ENCODE measurements at places on chromosomes 5 and 9.

- DNase-seq: no peak
Measured at GRCh38 chr5:125463466-125464092, 717.1 kb upstream of the ZNF608 start.

- DNase-seq: no peak
Measured at GRCh38 chr5:15645381-15646160, 145.6 kb downstream of the FBXL7 start.

DNA sequence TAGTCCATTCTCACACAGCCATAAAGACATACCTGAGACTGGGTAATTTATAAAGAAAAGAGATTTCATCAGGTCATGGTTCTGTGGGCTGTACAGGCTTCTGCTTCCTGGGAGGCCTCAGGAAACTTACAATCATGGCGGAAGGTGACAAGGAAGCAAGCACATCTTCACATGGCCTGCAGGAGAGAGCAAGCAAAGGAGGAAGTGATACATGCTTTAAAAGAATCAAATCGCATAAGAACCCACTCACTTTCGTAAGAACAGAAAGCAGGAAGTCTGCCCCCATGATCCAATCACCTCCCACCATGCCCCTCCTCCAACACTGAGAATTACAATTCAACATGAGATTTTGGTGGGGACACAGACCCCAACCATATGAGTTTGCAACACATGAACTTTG is 5.1 kb upstream of the FBXO38 start:
- DNase-seq: no peak

DNA sequence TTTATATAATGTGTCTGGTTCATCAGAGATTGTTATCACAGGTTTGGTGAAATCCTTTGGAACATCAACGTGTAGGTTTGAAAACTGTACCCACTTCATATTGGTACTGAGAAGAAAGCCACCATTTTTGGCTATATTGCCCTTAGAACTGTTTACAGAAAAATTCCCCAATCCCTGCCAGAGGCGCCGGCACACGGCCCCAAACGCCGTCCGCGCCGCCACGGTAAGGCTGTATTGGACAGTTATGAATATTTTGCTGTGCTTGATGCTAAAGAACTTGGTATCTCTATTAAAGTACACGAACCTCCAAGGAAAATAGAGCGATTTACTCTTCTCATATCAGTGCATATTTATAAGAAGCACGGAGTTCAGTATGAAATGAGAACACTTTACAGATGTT is 35.2 kb downstream of the DCAF10 start:
- DNase-seq: no peak

DNA sequence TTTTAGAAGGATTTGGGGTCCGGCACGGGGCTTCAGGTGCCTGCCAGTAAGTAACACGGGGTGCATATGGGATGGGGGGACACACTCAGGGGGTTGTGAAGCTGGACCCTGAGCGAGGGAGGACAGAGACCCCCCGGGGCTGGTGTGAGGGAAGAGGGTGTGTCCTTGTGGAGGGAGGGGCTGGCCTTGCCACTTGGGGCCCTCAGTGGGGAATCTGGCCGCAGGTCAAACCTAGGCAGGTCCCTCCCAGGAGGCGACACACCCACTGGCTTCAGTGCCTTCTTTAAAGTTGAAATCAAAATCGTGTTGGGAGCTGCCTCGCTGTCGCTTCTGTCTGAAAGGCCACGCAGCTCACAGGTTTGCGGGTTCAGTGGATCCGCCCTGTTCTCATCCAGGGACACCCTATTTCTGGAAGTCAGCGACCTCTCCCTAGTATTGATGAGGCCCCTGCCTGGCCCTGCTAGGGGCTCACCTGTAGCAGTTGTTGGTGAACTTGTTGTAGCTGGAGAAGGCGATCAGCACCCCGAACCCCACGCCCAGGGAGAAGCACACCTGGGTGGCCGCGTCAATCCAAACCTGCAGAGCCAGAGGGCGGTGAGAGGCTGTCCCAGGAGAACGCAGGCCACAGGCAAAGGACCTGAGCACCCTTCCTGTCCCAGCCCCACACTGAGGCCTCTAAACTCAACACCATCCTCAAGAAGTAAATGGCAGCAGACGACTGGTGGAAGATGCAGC is 29.4 kb downstream of the SLC6A3 start:
- DNase-seq: no peak

GRCh38 chr5:93302711-93303110 is 278.3 kb downstream of the NR2F1-AS1 start:
- DNase-seq: no peak

DNA sequence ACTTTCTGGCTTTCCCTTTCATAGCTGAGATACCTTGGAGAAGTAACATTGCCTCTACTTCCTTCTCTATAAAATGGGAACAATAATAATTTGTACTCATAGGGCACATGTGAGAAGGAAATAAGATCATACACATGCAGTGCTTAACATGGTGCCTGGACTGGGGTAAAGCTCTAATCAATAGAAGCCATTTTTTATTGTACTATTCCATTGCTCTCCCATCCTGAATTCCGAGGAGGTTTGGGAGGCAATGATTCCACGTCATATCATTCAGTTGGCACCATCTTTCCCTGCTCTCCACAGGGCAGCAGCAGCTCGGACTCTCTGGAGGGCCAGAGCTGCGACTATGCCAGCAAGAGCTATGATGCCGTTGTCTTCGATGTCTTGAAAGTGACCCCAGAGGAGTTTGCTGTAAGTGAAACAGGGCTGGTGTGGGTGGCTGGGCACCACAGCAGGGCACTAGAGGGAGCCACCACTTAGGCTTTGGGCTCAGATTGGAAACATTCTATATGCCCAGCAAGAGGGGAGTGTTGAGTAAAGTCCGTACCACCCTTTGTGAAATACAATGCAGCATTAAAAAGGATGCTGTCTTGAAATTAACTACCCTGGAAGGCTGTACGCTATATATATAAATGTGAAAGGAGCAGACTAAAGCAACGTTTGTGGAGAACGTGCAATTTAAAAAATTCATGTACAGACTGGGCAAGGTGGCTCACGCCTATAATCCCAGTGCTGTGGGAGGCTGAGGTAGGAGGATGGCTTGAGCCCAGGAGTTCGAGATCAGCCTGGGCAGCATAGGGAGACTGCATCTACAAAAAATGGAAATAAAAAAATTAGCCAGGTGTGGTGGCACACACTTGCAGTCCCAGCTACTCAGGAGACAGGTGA is 51.2 kb downstream of the RALGPS1 start:
- DNase-seq: peak; percentile 24

DNA sequence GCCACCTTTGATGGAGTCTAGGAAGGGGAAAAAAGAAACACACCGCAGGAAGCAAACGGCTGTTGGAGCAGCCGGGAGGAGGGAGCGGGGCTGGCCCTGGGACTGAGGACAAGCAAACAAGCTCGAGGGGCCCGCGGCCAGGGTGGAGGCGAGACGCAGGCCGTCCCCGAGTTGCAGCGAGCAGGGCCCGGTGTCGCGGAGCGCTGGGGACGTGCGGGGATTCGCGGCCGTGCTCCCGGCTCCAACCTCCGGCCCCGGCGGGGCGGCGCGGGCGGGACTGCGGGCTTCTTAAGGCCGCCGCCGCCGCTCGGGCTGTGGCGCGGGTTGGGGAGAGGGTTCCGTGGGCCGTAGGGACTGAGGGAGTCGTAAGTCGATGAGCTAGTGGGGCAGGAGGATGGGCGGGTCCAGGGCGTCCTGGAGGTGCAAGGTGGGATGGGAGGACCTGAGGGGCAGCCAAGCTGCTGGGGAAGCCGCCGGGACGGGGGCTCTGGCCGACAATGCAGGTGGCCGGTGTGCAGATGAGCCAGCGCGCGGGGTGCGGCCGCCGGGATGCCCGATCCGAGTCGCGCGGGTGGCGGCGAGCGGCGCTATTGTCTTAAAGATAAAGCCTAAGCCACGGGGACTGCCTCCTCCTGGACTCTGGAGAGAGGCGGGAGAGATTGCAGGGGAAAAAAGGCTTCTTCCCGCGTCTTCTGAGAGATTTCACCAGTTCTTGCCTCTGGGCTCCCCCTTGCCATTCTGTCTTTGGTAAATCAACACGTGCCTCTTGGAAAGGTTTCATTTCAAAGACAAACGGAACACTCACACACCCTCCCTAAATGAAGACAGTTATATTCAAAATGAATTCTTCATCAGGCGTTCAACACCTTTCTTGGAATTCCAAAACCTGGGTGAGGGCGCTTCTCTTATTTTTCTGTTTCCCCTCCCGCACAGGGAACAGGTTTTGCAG is 1.6 kb upstream of the HAPLN1 start:
- DNase-seq: no peak

GRCh38 chr9:88782931-88783710 is 208.1 kb upstream of the S1PR3 start:
- no peak for DNase-seq

GRCh38 chr5:19733612-19734495 is 254.1 kb downstream of the CDH18 start:
- DNase-seq: no peak

GRCh38 chr5:123537256-123537655 is 25.3 kb downstream of the CSNK1G3 start:
- DNase-seq: no peak

DNA sequence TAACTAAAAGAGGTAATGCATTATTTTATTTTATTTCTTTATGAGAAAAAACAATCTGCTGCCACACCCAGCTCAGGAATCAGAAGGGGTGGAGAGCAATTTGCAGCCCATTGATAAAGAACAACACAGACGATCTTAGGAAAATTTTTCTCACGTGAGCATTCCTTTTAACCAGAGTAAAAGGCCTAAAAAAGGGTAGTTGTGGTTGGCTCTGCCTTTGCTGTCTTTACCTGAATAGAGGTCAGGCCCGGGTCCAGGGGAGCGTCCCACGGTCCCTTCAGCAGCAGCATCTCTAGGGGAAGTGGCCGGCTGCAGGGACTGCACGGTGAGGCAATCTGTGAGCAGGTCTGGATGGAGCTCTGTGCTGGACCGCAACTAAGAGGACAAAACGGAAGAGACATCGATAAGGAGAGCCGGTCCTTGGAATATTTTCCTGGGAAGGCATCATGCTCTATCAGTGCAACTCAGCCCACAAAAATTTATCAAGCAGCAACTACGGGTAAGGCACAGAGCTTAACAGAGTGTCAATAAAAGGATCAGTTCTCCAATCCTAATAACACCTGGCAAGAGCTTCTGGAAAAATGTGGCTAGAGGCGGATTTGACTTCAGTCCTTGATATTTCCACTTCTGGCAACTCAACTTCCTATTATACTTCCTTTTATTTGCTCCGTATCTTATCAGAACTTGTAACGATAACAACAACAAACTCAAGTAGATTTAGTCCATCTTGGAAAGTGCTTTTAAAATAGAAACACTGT is 372.8 kb upstream of the RFX3 start:
- DNase-seq: no peak

DNA sequence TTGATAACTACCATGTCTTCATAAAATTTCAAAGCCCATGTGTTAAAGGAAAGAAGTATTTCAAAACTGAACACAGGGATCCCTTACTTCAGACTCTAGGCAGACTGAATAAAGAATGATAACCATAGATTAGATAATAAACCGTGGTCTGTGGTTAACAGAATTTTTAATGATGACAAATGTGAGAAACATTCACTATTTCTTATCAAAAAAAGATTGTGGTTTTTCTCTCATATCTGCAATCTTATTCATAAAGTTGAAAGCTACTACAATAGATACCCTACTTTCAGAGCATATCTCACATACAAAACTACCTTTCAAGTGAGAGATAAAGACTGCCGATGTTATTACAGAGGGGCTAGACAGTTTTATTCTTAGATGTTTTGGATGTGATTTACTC is 816.8 kb upstream of the DMAC1 start:
- no peak for DNase-seq

- no peak for DNase-seq
Measured at GRCh38 chr9:104482921-104483570, 21.0 kb upstream of the OR13F1 start.

- no peak for DNase-seq
Measured at GRCh38 chr5:56535347-56535746, 280.0 kb upstream of the MAP3K1 start.

GRCh38 chr9:103799959-103800358 is 294.1 kb upstream of the SMC2 start:
- no peak for DNase-seq

- no peak for DNase-seq
Measured at GRCh38 chr9:37295178-37295577, 127.3 kb upstream of the GRHPR start.

GRCh38 chr5:82909771-82910170 is 167.4 kb downstream of the TMEM167A start:
- no peak for DNase-seq

GRCh38 chr9:110192531-110193261 is 15.3 kb downstream of the C9orf152 start:
- DNase-seq: no peak

DNA sequence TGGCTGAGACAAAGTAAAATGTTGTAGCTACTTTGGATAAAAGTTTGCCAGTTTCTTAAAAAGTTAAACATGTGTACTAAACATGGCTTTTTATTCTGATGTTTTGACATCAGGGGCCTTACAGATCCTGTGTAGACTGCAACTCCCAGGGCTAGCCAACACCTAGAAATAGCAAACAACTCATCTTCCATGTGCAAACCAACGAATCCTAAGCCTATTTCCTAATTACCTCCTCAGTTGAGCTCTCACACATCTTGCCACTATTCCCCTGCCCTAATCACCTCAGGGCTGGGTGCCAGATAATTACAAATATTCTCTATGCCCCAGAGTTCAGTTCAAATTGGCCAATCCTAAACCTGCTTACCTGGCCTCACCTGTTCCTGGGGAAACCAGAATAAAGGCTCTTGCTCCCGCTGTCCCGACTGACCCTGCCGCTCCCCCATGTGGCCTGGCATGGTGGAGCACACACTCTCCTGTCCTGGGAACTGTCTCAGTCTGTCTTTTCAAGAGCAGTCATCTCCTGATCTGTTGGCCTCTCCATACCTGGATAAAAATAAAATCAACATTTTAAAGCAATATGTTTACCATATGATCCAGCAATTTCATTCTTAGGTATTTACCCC is 37.1 kb upstream of the FAM169A start:
- DNase-seq: no peak

- DNase-seq: no peak
Measured at GRCh38 chr5:81204205-81204604, 28.9 kb upstream of the CKMT2 start.
